Stimulated activated CD8-positive, alpha-beta memory T cell treated with anti-CD3 and anti-CD28 coated beads, Interleukin-2, amount 100 ng/mL, for 1 hour (primary cell): ENCODE measurements at places on chromosomes 4 and X.

DNA sequence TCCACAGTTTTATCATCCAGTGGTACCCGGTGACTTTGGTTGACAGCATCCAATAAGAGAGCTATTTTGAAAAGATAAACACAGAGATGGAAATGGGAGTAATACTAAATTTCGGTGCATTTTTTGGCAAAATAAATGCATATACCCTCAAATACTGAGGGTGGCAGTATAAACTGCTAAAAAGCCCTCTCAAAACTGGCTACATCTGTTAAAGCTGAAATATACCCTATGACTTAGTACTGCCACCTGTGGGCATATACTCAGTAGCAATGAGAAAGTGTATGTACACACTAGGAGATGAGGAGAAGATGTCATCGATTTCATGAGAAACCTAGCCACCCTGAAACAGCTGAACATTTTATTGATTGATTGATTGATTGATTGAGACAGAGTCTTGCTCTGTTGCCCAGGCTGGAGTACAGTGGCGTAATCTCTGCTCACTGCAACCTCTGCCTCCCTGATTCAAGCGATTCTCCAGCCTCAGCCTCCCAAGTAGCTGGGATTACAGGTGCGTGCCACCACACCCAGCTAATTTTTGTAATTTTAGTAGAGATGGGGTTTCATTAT, 12.2 kb upstream of the TMEM128 start:
- no peak for DNase-seq

GRCh38 chr4:185839194-185839712, 27.3 kb upstream of the SORBS2 start:
- no peak for DNase-seq

GRCh38 chr4:32858361-32858760, 2138.2 kb downstream of the PCDH7 start:
- DNase-seq, result no peak

DNA sequence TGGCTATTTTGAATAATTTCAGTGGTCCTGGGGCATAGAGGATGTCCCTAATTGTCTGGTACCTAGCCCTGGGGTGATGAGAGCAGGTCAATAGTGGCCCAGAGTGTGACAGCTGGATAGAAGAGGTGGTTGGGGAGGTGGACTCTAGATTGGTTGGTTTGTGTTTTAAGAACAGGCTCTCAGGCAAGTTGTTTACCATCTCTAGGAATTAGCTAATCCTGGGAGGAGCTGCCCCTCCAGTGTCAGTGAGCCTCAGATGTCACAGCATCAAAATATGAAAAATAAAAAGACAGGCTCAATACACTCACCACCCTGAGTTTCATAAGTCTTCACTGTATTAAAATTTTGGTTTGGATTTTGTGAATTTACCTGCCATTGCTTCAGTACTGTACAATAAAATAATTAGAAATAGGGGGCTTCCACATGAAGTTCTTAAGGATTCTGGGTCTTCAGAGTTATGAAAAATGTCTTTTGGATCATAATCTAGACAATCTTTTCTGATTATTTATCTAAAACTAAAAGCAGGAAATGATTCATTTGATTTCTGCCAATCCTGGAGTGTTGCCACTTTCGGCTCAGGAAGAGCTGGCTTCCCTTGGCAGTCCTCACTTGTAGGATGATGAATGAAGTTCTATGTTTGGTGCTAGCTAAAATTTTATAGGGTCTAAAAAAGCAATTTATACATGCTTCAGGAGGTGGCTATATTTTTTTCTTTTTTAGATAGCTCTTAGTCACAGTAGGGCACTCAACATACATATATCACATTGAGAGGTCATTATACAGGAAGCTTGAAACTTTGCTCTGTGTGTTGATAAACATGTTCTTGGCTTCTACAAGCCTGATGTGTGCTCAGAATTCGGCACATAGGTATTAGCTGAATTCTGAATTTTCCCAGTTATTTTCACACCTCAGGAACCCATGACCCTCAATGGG, 395.1 kb downstream of the RAB28 start:
- DNase-seq, result no peak

- no peak for DNase-seq
Measured at GRCh38 chrX:74523224-74523623, 91.2 kb downstream of the RLIM start.

DNA sequence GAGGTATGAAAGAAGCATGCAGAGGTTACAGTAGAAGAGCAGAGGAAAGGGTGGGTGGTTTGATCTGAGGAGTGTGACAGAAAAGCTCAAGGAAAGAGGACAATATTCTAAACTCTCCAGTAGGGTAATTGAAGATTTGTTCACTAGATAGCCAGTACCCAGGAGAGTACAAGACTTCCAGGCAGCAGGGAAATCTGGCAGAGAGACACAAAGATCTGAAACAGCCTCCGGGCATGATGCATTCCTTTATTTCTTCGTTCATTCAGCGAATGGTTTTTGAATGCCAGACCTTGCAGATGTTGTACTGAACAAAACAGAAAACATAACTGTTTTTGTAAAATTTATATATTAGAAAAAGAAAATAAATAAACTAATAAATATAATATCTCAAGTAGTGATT, 766.6 kb downstream of the FAT4 start:
- DNase-seq, result no peak
